ENCODE measurements at places on chromosomes 5 and 9.

- H3K27ac ChIP-seq: no peak overlapping the region
- H3K4me1 ChIP-seq: no peaks in the 10 kb centered on the region
- no peak overlapping the region for H3K4me3 ChIP-seq
- DNase-seq: no peak
Measured at GRCh38 chr9:135994501-135995192, 33.5 kb upstream of the UBAC1 start.

GRCh38 chr9:92949266-92949982 lies 2.1 kb downstream of the FGD3 start:
- no peak overlapping the region for H3K27ac ChIP-seq
- no peak for DNase-seq
- peaks cover 45% of the 10 kb centered on the region for H3K27me3 ChIP-seq
- peaks cover 13% of the 10 kb centered on the region for H3K4me1 ChIP-seq
- H3K4me3 ChIP-seq: no peak overlapping the region

DNA sequence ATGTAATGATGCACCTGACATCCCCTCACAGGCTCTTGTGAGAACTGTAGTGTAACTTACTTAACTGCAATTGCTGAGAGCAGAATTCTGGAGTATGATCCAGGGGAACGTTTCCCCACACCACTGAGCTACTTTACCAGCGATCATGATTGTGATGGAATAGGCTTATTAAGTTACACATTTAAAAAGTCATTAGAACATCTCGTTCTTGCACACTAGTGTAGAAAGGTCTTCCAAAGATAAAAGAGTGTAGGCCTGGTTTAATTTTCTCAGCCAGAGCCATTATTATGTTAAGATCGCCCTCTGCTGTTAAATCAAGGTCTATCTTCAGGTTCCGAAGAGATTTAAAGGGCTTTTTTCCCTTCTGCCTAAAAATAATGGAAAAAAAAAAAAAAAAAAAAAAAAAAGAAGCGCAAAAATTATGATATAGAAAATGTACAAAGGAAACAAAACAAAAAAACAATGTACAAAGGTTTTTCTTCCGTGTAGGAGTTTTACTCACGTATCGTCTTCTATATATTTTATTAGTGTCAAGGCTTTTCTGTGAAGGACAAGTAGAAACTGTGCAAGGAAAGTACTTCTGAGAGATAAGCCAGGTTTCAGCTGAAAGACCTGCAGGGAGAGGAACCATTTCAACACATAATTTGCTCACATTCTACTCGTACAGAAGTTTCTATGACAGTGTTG lies 18.6 kb upstream of the MOB3B start:
- no peaks in the 10 kb centered on the region for H3K27me3 ChIP-seq
- H3K27ac ChIP-seq: no peak overlapping the region
- no peak overlapping the region for H3K4me3 ChIP-seq
- peak; percentile 48 for DNase-seq
- H3K4me1 ChIP-seq: no peaks in the 10 kb centered on the region
- H3K36me3 ChIP-seq: no peaks in the 10 kb centered on the region

DNA sequence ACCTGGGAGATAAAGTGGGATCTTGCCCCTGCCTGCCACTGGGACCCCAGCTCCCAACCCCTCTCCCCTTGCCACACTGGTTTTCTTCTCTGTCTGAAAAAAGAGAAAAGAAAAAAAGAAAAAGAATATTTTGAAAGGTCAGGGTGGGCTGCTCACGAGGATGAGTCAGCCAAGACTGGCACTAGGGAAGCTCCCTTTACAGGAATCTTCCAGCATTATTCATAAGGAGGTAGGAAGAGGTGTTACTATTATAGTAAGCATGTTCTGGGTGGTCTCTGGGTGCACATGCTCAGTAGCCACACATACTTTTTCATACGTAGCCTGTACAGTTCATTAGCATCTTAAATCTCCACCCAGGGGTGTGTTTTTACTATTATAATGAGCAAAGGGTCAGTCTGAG lies 46.8 kb upstream of the HAND1 start:
- peaks cover 18% of the 10 kb centered on the region for H3K4me1 ChIP-seq
- no peak overlapping the region for H3K27ac ChIP-seq

DNA sequence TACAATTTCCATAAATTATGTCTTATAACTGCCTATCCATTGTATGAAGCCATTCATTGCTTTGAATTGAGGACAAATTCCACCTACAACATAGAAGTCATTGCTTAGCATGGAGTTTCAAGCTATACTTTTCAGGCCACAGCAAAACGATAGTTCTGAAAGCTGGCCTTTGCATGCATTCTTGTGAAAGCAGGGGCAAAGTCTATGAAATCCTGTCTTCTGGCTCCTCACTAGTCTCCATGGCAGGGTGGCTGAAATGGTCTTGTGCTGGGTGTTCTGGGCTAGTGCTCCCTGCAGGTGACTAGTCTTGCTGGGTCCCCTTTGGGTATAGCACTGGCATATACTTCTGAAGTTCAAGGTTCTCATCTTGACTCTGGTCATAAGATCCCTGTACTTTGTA lies 353.9 kb upstream of the ZNF608 start:
- H3K4me1 ChIP-seq: peaks cover 3% of the 10 kb centered on the region
- DNase-seq: no peak
- peaks cover 15% of the 10 kb centered on the region for H3K36me3 ChIP-seq
- H3K27ac ChIP-seq: no peak overlapping the region
- no peak overlapping the region for H3K4me3 ChIP-seq
- H3K27me3 ChIP-seq: no peaks in the 10 kb centered on the region

DNA sequence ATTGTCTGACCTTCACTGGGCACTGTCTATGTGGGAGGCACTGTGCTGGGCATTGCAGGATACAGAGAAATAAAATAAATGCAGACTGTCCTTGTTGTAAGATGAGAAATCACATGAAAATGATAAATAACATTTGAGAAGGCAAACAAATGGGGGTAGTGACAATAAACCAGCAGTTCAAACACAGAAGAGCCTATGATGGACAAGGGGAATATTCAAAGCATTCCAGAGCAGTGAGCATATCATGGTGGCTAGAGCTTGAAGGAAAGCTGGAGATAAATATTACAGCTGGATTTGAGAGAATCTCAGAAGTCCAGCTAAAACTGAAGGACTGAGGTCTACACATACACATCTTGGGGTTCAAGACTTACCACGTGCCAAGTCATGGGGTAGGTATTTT lies 209.9 kb downstream of the ASTN2 start:
- DNase-seq: no peak
- H3K27ac ChIP-seq: no peak overlapping the region
- peaks cover 3% of the 10 kb centered on the region for H3K36me3 ChIP-seq
- H3K4me3 ChIP-seq: no peak overlapping the region
- no peaks in the 10 kb centered on the region for H3K27me3 ChIP-seq
- H3K4me1 ChIP-seq: no peaks in the 10 kb centered on the region

GRCh38 chr5:174625591-174626350 lies 98.6 kb upstream of the MSX2 start:
- no peaks in the 10 kb centered on the region for H3K27me3 ChIP-seq
- peaks cover 14% of the 10 kb centered on the region for H3K36me3 ChIP-seq
- H3K27ac ChIP-seq: no peak overlapping the region
- DNase-seq: no peak

DNA sequence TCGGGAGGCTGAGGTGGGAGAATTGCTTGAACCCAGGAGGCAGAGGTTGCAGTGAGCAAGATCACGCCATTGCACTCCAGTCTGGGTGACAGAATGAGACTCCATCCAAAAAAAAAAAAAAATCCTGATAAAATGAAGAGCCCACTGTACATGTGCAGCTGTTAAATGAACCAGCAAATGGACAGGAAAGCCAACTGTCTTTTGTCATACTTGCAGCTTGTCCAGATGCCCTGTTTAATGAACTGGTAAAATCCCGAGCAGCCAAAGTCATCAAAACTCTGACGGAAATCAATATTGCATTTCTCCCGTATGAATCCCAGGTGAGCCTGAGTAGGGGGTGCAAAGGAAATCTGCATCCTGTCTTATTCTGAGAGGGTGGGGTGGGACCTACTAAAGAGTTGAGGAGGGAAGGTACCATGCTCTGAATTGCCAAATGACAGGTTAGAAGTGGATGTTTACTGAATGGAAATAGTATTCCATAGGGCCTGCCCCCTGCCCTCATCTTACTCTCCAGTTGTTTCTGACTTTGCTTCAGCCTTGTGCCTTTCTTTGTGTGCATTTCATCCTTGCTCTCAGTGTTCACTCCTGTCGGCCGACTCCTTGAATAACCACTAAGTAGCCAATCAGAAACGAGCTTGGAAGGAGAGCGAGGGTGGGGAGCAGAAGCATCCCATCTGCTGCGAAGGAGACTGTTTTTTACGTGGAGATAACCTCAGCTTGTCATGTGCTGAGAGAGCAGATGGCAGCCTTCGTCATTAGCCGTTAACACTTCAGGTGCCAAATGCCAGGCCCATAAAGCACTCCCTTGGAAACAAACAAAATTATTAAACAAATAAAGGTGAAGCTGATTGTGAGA lies 45.7 kb upstream of the CFAP157 start:
- peaks cover 2% of the 10 kb centered on the region for H3K27me3 ChIP-seq
- H3K4me3 ChIP-seq: no peak overlapping the region
- H3K27ac ChIP-seq: no peak overlapping the region

- no peak for DNase-seq
- no peaks in the 10 kb centered on the region for H3K4me1 ChIP-seq
- peaks cover 18% of the 10 kb centered on the region for H3K27me3 ChIP-seq
- no peaks in the 10 kb centered on the region for H3K36me3 ChIP-seq
- no peak overlapping the region for H3K27ac ChIP-seq
Measured at GRCh38 chr9:97072285-97072776, 33.4 kb upstream of the CTSV start.

- H3K27ac ChIP-seq: no peak overlapping the region
- H3K4me3 ChIP-seq: no peak overlapping the region
- H3K36me3 ChIP-seq: no peaks in the 10 kb centered on the region
- DNase-seq: no peak
- peaks cover 1% of the 10 kb centered on the region for H3K27me3 ChIP-seq
Measured at GRCh38 chr9:116806075-116806474, 119.0 kb downstream of the TRIM32 start.

DNA sequence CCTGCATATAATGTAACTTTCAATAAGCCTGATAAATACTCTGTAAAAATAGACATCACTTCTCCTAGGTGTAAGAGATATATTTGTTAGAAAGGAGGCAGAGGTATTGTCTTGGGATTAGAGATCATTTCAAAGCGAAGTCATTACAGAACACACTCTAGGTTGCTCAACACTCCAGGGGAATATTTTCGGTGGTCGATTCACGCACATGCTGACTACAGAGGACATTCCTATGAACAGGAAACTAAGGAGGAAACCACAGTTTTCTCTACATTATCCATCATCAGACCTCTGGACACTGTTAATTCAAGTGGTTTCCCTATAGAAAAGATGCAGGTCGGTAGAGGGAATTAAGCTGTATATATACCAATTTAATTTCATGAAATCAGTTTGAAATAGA lies 370.0 kb downstream of the NDUFS4 start:
- H3K27me3 ChIP-seq: no peaks in the 10 kb centered on the region
- H3K4me1 ChIP-seq: peaks cover 32% of the 10 kb centered on the region
- no peak overlapping the region for H3K27ac ChIP-seq
- no peak for DNase-seq
- H3K36me3 ChIP-seq: no peaks in the 10 kb centered on the region
- H3K4me3 ChIP-seq: no peak overlapping the region

GRCh38 chr5:119071561-119071995 lies 691 bp downstream of the DMXL1 start:
- H3K36me3 ChIP-seq: peaks cover 6% of the 10 kb centered on the region
- H3K27me3 ChIP-seq: peaks cover 5% of the 10 kb centered on the region
- no peak for DNase-seq
- H3K4me1 ChIP-seq: peaks cover 43% of the 10 kb centered on the region
- peak overlapping the region; percentile 92 for H3K4me3 ChIP-seq
- peak overlapping the region; percentile 96 for H3K27ac ChIP-seq

DNA sequence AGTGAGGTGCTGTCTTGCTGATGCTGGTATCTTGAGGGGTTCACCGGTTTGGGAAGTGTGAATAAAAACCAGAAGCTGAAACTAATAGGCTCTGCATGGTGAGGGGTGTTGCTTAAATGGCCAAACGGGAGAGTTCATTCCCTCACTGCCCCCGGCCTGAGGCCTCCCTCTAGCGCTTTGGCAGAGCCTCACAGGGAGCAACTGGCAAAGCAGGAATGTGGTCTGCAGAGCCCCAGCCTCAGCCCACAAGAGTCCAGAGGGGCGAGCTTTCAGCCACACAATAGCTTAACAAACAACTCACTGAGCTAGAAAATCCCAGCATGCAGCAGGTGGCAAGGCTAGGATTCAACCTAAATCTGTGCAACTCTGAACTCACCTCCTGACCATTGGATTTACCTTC lies 234.8 kb downstream of the MED10 start:
- H3K4me1 ChIP-seq: no peaks in the 10 kb centered on the region
- no peaks in the 10 kb centered on the region for H3K36me3 ChIP-seq
- no peak for DNase-seq
- no peaks in the 10 kb centered on the region for H3K27me3 ChIP-seq

DNA sequence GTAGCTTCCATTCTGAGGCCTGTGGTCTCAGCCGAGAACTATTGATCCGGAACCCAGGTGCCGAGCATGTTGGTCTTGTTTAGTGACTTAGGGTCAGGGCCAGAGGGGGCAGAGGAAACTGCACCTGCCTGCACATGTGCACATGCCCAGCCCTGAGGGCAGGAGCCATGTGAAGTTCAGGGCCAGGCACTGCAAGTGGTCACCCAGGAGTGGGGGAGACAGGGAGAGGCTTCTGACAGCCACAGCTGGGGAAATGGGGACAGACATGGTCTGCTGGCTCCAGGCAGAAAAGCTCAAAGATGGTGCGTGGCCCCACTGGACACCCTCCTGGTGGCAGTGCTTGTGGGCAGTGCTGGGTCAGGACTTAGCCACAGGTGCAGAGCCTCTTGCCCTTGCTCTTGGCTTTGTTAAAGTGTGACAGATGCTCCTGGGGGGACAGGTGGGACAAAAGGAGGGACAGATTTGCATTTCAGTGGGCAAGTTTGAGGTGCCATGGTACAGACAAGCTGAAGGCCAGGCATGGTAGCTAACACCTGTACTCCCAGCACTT lies 134.4 kb downstream of the CACNA1B start:
- H3K27ac ChIP-seq: no peak overlapping the region
- H3K27me3 ChIP-seq: peaks cover 3% of the 10 kb centered on the region
- no peaks in the 10 kb centered on the region for H3K4me1 ChIP-seq
- no peak for DNase-seq
- no peaks in the 10 kb centered on the region for H3K36me3 ChIP-seq

DNA sequence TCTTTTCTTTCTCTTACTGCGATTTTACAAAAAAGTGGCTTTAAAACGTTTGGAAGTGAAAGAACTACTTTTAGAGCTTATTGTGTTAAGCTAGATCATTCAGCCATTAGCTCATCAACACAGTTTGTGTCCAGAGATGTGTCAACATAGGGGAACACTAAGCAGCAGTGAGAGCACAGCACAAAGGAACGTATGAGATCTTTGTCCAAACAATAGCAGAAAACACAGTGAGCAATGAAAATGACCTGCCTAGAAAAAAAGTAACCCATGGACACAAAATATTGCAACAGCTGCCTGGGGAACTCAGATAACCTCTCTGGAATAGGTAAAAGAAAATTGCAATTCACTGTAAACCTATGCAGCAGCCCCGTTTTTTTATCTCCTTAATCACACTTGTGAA lies 372.5 kb downstream of the ARHGEF28 start:
- H3K27ac ChIP-seq: no peak overlapping the region
- peaks cover 43% of the 10 kb centered on the region for H3K27me3 ChIP-seq
- no peaks in the 10 kb centered on the region for H3K36me3 ChIP-seq
- no peaks in the 10 kb centered on the region for H3K4me1 ChIP-seq
- H3K4me3 ChIP-seq: no peak overlapping the region

GRCh38 chr5:173972607-173972924 lies 16.4 kb upstream of the C5orf47 start:
- H3K27me3 ChIP-seq: peaks cover 5% of the 10 kb centered on the region
- no peaks in the 10 kb centered on the region for H3K36me3 ChIP-seq
- peaks cover 32% of the 10 kb centered on the region for H3K4me1 ChIP-seq
- peak overlapping the region; percentile 86 for H3K4me3 ChIP-seq

- no peak for DNase-seq
- no peak overlapping the region for H3K27ac ChIP-seq
- H3K27me3 ChIP-seq: peaks cover 6% of the 10 kb centered on the region
Measured at GRCh38 chr5:168801567-168801966, 222.4 kb upstream of the PANK3 start.
